Motor neuron (in vitro differentiated cells): ENCODE measurements at places on chromosomes 1 and 21.

DNA sequence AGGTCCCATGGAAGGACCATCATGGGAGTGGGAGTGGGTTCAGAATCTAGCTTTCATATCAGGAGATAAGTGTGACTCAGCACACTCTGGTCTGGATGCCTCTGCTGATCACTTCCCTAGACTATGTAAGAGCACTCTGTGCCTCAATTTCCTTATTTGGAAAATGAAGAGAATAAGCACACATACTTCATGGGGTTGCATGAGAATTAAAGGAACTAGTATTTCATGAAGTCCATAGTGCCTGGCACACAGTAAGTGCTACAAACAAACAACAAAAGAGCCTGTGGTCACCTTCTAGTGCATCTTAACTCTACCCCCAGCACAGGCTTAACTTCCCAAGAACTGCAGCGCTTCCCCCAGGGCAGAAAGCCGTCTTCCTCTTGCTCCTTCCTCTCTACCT, 9.6 kb upstream of the IL20 start:
- no peak for ATAC-seq

- ATAC-seq, result peak; percentile 75
Observed at GRCh38 chr1:197868751-197869489, 33.5 kb upstream of the C1orf53 start.

DNA sequence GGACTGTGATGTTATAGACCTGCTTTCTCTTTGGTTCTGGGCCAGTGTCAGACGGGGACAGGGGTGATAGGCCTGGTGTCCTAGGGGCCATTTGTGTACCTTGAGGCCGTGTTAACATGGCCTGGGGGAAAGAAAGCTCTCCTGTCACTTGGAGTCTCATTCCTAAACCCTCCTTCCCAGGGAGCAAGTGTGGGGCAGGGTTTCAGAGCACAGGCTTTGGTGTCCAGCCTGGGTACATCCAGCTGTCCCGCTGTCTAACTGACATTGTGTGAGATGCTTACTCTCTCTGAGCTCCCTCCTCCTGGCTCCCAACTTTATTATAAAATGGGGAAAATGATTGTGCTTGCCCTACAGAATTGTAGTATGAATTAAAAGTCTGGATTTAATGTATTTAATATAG, 32.6 kb upstream of the EPHA8 start:
- ATAC-seq, result no peak

GRCh38 chr1:191125950-191126349, 648.3 kb upstream of the BRINP3 start:
- ATAC-seq, result no peak
